ENCODE measurements at places on chromosomes 1 and 21. TPM values are rescaled to one million over a fixed set of nuclear protein-coding genes. Genes with fewer than 3 reads are reported as not detected.

AJAP1 gene
- 2.0 TPM for total RNA-seq

TCEANC2 gene
- 7.3 TPM for total RNA-seq

SRM gene
- 50.6 TPM for total RNA-seq

IFI44 gene
- total RNA-seq, result 10.6 TPM

TSPAN2 gene
- 87.6 TPM for total RNA-seq

TAS1R1 gene
- total RNA-seq, result not detected

C8A gene
- not detected for total RNA-seq

RGS8 gene
- not detected for total RNA-seq

All from uterus (tissue), 4 donors.